ENCODE measurements at places on chromosomes 1 and 21.

GRCh38 chr1:11948822-11949458 is 14.4 kb downstream of the PLOD1 start:
- no peak for DNase-seq

DNA sequence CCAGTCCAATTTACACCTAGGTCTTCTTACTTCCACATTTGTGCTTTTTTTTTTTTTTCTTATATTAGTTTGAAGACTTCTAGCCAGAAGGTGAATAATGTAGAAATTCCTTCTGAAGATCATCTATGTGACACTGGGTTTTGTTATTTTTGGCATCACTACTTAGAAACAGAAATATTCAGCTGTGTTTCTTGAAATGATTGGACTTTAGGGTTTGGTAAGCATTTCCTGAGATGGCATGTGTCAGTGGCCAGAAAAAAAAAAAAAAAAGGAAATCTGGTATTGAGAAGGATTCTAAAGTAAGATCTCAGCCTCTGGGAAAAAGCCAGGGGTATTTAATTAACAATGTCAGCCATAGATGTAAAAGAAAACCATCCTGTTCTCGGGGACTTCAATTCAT is 43.4 kb upstream of the LRRC8C start:
- no peak for DNase-seq

GRCh38 chr1:198725090-198725489 is 86.2 kb downstream of the PTPRC start:
- no peak for DNase-seq

GRCh38 chr1:164765992-164766720 is 207.2 kb downstream of the PBX1 start:
- DNase-seq: no peak

DNA sequence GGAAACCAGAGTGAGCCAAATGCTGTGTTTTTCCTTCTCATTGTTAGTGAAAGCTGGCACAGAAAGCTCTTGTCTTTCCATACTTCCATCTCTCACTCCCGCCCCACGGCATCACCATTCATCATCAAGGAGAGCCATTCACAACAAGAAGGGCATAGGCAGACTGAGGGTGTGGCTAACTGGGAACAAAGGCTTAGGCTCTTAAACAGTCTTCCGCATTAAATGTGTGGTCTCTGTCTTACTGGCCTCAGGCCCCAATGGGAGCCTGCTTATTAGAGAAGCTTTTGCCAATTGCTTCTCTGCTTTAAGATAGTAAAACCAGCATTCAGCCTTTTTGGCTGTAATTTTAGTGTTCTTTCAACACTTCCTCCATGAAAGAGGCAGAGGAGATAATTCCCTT is 51.4 kb downstream of the TNFSF18 start:
- no peak for DNase-seq

DNA sequence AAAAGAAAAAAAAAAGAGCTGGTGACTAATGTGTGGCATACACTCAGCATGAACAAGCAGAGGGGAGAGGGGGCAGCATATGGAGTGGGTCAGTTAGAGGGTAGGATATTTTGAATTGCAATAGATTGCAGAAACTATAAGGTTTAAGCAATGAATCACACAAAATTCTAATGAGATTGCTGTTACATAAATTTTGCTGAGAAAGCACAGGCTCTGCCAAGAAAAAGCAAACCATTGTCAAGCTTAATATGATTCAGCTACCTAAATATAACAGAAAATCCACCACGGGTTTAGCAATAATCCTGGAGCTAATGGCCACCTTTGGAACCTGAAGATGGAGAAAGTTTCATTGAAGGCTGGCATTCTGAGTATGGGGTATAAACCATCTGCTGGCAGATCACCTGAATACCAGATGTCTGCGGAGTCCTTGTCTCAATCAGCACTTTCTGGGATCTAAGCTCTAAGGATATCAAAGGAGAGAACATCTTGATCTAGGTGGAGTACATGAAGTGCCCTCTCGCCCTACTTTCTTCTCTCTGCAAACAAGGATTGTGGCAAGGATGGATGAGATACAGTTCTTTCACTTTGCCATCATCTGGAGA is 30.3 kb upstream of the ANGPTL7 start:
- DNase-seq: no peak

- DNase-seq: no peak
These were observed 107.7 kb upstream of the TMPRSS2 start for GRCh38 chr21:41615613-41616012.

- DNase-seq: no peak
These were observed 885 bp upstream of the KRTAP12-2 start for GRCh38 chr21:44667612-44668011.

- DNase-seq: no peak
These were observed at the start of gene S100A3 for GRCh38 chr1:153548722-153549688. Gene S100A3, minus strand, starts transcription at chr1:153549258. Its CDS starts 773 bp downstream, at chr1:153548485.

- no peak for DNase-seq
These were observed 1.7 kb upstream of the PBX1 start for GRCh38 chr1:164557270-164557669.

All from stimulated activated CD8-positive, alpha-beta memory T cell treated with anti-CD3 and anti-CD28 coated beads, Interleukin-7, amount 100 ng/mL, for 4 hours (primary cell).